COR-L47 (cell line): ENCODE measurements at places on chromosomes 2 and 18.

DNA sequence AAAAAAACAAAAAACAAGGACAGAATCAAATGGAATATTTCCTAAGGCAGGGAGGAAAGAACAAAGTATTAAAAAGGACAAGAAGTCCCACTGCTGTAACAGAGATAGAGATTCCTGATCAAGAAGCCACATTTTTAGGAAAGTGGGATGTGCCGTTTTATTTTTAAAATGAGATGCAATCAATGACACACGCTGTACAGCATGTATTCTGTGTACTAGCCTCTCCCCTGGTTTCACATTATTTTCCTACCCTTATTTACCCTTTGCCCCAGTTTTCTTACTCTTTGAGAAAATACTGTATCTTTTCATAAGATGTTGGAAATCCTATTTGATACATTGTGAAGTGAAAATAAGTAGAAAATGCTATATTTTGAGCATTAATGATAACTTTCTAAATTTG is 45.8 kb downstream of the E2F6 start:
- DNase-seq: no peak

DNA sequence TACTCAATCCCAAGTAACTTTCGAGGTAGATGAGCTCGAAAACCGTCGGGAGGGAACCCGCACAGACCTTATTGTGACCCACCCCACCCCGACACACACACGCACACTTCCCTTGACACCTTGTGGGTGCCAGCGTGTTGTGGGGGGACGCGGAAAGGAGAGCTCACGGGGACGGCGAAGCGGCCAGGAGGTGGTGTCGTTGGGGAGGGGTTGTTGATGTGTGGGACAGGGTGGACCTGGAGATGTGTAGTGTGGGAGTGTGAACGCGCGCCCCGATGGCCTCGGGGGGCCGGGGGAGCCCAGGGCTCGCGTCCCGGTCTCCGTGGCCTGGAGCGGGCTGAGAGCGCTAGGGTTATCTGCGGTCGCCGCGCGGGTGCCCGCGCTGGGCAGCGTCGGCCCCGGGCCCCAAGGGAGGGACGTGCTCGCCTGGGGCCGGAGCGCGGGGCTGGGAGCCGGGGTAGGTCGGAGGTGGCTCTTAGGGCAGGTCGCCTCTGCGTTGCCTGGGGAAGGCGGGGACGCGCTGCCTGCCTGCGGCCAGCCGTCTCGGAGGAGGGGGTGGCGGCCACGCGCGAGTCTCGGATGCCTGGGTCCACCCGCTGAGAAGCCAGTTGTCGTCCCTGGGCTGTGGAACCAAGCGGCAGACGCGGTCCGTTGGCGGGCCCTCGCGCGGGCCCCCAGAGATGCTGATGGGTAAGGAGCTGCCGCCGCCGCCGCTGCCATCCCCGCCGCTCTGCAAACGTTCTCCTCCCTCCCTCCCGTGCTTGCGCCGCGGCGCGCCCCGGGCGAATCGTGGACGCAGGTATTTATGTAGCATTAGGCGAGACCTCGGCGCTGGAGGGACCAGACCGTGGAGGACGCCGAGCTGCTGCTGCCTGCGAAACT is 1.6 kb downstream of the KLHL29 start:
- DNase-seq: peak; percentile 32

- DNase-seq: no peak
Measured at GRCh38 chr2:13351068-13351467, 634.3 kb downstream of the TRIB2 start.

- DNase-seq: no peak
Measured at GRCh38 chr2:18369760-18370159, 190.7 kb downstream of the RDH14 start.

GRCh38 chr2:1446301-1446700 is 33.0 kb downstream of the TPO start:
- no peak for DNase-seq

GRCh38 chr2:16031058-16031847 is 90.9 kb downstream of the MYCN start:
- no peak for DNase-seq

GRCh38 chr2:188475945-188476344 is 184.3 kb downstream of the GULP1 start:
- DNase-seq: no peak

DNA sequence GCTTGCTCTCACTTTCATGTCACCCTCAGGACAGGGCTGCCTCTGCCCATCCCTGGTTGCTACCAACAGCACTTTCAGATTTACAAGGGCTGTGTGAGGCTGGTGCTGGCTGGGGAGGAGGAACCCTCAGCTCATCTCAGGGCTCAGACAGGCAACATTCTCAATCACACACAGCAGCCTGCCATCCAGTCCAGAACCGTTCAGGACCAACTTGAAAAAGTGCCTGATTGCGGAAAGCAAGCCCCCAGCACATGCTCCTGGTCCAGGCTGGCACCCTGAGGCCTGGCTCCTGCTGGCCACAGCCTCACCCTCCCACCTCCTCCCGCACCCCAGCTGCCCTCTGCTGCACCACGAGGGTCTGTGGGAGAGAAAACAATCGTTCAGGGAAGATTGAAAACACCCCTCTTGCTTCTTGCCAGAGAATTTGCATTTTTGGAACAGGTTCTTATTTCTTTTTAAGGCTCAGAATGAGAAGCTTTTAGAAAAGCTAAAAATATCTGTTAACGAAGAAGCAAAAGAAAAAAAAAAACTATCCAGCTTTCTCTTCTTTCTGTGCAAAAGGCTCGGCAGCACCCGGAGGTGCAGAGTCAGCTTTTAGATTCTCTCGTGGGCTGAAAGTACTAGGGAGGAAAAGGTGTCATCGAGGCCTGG is 403.8 kb upstream of the ID2 start:
- DNase-seq: no peak

- no peak for DNase-seq
Measured at GRCh38 chr2:175567435-175568061, 386.0 kb upstream of the ATP5MC3 start.

- no peak for DNase-seq
Measured at GRCh38 chr18:8139891-8140406, 469.3 kb upstream of the RAB12 start.

GRCh38 chr18:11714244-11714918 is 25.3 kb downstream of the GNAL start:
- DNase-seq: no peak

GRCh38 chr2:239293775-239294430 is 106.9 kb downstream of the HDAC4 start:
- DNase-seq: no peak

DNA sequence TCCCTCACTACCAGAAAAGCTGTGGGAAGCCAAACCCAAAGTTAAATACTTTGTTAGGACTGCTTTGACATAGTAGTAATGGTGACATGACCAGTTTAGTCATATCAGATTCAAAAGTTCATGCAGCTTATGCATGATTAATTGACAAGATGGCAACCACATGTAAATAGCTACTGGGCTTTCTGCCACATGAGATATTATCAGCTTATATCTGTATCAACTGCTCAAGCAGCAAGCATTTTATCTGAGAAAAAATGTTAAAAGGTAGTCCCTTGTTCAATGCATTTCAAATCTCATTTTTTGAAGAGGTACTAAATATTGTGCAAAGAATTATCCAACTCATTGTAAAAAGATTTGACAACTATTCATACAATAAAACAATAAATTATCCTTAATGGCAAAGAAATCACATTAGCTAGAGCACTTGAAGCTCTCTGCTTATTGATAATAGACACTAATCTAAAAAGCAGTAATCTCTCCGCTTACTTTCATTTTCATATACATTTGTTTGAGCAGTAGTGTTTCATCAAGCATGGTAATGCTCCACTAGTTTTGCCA is 993.6 kb upstream of the NXPH2 start:
- no peak for DNase-seq

- DNase-seq: no peak
Measured at GRCh38 chr2:18376936-18377335, 183.5 kb downstream of the RDH14 start.

DNA sequence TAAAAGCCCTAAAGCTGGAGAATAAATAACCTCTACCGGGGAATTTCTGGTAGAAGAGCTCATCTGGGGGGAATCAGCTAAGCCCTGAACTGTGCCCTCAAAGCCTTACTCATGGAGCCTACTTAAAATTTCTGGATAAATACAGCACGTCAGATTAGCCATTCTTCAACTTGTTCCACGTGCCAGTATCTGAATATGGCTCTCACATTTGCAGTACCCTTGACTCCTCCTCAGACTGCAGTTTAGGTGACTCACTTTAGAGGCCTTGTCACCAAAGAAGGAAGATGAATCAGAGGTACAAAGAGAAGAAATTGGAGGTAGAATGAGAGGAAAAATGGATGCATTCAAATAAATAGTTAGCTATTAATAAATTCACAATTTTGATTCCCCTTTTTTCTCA is 34.6 kb upstream of the POTEC start:
- DNase-seq: no peak

GRCh38 chr2:16950436-16950835 is 284.8 kb upstream of the CYRIA start:
- no peak for DNase-seq

DNA sequence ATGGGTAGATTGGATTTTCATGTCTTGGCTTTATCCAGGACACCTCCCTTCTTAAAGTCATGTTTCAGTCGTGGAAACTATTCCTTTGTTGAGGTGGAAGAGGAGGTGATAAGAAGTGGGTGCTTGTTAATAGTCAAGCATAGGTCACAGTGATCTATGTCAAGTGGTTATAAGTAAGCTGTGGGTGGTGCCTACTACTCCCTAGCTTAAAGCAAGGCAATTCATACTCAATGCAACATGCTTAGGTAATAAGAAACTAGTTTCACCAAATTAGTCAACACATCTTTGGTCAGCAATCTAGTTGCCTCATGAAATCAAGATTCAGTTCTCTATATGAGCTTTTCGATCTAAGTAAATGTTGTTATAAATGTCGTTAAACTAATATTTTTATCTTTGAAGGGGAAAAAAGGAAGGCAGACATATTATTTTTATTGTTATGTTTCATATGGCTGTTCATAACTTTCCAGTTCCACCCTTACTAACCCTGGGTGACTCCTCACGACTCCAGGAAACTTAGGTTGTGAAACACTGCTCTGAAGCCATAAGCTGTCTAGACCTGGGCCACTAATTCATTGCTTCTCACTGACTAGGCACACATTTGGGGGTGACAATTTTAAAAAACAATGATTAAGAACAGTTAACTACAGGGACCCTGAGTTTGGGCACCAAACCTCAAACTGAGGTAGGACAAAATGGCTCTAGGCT is 5.8 kb upstream of the ABCB11 start:
- DNase-seq: no peak

DNA sequence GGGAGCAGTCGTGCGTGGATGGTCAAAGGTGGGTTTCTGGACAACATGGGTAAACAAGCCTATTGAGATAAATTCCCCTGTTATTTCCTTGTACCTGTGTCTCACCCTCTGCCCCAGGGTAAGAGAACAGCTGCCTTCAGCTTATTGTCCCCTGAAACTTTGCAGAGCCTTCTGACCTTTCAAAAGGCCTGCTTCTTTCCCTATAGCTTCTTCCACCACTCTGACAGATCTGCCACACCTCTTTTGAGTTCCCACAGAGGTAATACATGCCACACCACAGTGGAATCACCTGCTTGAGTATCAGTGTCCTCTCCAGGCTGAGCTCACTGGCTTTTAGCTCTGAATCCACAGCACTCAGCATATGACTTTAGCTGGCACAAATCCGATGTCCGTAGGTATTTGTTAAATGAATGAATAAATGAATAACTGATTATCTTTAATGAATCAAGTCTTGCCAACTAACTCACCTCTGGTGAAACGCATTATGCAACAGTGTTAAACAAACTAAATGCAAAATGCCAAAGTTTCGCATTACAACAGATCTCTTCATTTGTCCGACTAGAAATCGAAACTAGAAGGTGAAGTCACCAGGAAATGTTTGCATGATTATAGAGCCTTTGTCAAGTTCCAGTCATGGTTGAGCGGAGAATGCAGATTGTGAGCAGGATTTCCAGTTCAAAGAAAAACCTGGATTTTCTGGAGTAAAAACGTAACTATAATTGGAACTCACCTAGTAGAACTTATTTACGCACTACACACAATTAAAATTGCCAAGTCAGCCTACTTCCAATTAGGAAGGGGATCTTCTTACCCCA is 16.4 kb downstream of the DYNAP start:
- DNase-seq: peak; percentile 35

- DNase-seq: no peak
Measured at GRCh38 chr2:241909769-241910168, 40.2 kb downstream of the RTP5 start.

- DNase-seq: no peak
Measured at GRCh38 chr2:82498777-82499443, 1960.2 kb downstream of the SUCLG1 start.

GRCh38 chr2:215917953-215918620 is 95.3 kb downstream of the MREG start:
- DNase-seq: peak; percentile 15

- no peak for DNase-seq
Measured at GRCh38 chr18:42047721-42048120, 92.7 kb downstream of the PIK3C3 start.

- DNase-seq: no peak
Measured at GRCh38 chr2:88866756-88867155, 175.3 kb downstream of the RPIA start.

- no peak for DNase-seq
Measured at GRCh38 chr2:40395169-40396073, 56.5 kb downstream of the SLC8A1 start.
